ENCODE measurements at places on chromosomes 4 and X.

- DNase-seq, result no peak
Observed at GRCh38 chrX:133412246-133412645, 3.0 kb downstream of the GPC4 start.

DNA sequence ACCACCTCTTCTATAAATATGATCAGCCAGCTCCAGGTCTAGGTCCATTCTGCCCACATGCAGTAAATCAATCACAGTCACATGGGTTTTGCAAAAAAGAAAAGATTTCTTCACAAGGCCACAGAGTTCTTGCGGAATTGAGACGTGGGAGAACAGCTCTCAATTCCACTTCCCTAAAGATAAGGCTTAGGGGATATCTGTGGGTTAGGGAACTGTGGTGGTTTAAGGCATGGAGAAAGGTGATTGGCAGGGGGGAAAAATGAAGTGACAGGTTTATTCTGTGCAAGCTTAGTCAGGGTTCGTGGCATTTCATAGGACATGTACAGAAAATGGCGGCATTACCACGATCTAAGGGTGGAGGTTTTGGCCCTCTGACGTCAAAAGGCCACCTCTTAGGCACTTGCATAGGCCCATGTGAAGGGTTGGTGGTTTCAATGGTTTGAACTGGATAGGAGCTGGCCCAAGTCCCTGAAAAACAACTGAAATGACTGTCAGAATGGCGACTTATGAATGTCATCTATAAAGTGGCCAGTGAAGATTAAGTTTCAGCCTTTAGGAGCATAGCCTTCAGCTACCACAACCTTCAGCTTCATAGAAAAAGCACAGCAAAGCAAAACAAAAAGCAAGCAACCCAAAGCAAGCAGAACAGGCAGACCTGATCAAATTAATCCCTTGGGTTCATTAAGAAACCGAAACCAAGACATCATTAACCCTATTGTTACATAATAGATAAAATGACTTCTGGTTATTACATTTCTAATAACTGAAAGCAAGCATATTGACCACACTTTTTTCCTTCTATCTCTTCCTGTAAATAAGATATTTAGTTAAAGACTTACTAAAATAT is 289.8 kb upstream of the SFRP2 start:
- DNase-seq, result no peak

GRCh38 chr4:175996206-175996605 is 69.4 kb upstream of the WDR17 start:
- DNase-seq, result no peak

DNA sequence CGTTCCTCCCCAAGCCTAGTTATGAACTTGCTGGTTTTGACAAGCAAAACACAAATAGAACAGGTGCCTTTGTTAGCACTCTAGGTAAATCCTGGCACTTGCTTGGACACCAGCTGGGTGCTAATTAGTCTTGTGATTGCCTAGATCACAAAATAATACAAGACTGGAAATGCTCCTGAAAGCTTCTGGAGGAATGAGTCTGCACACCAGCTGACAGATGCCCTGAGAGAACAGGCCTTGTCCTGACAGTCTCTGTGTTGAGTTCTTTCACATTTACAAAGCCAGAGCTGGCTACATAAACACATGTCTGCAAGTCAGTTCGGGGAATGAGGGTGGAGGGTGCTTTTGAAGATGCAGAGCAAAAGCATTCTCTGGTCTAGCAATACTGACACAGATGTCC is 93.8 kb downstream of the ELOVL6 start:
- no peak for DNase-seq

- DNase-seq, result no peak
Observed at GRCh38 chrX:108415891-108416290, 22.3 kb downstream of the COL4A6 start.

- no peak for DNase-seq
Observed at GRCh38 chr4:105387466-105387865, 86.4 kb downstream of the PPA2 start.

- no peak for DNase-seq
Observed at GRCh38 chrX:53082773-53083616, 828 bp downstream of the TSPYL2 start.

DNA sequence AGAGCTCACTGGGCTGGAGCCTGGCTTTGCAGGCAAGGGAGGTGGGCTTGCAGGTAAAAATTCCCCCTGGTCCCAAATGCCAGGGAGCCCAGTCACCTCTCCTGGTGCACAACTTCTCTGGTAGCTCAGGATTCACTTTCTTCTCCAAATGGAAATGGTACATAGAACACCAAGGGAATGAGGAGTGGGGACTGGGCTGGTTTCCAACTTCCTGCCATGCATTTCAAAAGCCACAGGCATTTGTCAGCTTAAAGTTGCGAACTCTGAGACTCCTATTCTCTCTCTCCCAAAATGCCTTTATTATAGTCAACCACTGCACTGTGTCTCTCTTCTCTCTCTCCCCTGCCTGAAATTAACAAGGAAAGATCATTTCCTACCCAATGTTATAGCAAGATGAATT is 177.3 kb downstream of the GRIA3 start:
- DNase-seq, result no peak

- DNase-seq, result no peak
Observed at GRCh38 chrX:136666088-136666487, 18.1 kb downstream of the CD40LG start.

DNA sequence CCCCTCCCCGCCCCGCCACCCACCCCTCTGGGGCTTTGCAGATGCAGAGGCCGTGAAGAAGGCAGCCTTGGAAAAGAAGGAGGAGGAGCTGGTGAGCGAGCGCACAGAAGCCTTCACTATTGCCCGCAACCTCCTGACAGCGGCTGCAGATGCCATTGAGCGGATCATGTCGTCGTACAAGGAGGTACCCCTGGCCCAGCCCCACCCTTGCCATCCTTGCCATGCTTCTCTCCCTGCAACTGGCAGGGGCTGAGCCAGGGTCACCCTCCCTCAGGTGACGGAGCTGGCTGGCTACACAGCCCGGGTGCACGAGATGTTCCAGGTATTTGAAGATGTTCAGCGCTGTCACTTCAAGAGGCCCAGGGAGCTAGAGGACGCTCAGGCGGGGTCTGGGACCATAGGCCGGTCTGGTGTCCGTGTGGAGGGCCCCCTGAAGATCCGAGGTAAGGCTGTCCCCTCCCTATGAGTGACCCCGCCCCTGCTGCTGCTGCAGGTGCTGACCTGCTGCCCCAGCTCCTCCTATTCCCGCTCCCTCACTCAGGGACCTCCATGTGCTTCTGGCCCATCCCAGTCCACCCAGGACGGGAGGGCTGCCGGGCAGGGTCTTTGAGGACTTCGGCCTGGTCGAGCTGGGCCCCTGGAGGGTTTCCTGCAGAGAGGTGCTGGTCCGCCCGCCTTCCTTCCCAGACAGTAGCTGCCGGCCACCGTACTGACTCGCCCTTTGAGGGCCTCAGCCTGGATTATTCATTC is 11.6 kb downstream of the ABCD1 start:
- DNase-seq, result no peak

DNA sequence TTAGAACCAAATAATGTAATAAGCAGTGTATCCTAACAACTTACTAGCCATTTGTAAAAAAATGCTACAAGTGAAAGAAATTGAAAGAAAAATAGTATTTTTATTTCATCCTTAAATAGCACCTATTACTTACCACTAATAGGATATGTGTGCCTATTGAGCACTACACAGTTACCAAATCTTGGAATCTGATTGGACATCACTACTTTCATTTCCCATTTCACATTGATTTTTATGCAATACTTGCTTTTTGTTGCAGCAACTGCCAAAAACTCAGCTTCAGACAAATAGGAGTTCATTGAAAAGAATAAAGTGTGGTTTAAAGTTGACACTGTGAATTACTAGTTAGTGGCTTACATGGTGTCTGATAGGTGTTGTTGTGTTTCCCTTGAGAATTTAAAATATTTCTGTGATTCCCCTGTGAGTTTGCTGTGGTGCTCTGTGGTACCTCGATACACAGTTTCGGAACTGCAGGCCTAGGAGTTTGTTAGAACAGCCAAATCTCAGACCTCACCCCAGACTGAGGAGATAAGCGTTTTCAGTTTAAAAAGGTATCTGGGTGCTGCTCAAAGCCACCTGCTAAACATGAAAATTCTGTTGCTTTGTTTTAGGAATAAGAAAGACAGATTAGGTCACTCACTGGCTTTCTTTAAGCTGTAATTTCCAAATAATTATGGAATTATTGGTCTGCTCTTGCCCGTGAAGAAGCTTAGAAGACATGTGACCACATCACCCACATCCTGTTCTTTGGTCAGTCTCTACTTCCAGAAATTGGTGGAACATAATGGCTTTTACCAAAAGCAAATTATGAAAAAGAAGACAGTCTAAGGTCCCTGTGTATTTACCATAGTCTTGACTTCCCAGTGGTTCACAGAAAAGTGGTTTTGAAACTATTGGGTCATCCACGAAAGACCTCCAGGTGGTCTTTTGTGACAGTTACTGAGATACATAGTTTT is 97.8 kb downstream of the SYTL5 start:
- no peak for DNase-seq
